ENCODE measurements at places on chromosomes 2 and 18. TPM values are rescaled to one million over a fixed set of nuclear protein-coding genes. Genes with fewer than 3 reads are reported as not detected.

ZC3H6 gene
- 29.9 TPM for total RNA-seq

SCYGR6 gene
- not detected for total RNA-seq

PEX13 gene
- total RNA-seq = 12.6 TPM

SCYGR4 gene
- total RNA-seq = not detected

SOCS6 gene
- total RNA-seq = 2.1 TPM

NOSTRIN gene
- total RNA-seq = 0.38 TPM

ERMN gene
- total RNA-seq = 2.2 TPM

RIT2 gene
- total RNA-seq = not detected

DNA sequence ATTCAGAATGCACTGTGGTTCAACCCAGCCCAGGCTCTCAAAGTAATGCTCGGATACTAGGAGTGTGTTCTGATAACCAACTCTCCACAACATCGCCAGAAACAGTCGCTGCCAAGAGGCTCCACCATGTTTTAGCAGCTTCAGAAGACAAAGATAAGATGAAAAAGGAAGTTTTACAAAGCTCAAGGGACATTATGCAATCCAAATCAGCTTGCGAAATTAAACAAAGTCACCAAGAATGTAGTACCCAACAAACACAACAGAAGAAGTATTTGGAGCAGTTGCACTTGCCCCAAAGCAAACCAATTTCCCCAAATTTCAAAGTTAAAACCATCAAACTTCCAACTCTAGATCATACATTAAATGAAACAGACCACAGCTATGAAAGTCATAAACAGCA, 360.9 kb downstream of the XIRP2 start:
- no peak for DNase-seq
- no peaks in the 10 kb centered on the region for H3K27me3 ChIP-seq
- no peak overlapping the region for H3K27ac ChIP-seq

DNA sequence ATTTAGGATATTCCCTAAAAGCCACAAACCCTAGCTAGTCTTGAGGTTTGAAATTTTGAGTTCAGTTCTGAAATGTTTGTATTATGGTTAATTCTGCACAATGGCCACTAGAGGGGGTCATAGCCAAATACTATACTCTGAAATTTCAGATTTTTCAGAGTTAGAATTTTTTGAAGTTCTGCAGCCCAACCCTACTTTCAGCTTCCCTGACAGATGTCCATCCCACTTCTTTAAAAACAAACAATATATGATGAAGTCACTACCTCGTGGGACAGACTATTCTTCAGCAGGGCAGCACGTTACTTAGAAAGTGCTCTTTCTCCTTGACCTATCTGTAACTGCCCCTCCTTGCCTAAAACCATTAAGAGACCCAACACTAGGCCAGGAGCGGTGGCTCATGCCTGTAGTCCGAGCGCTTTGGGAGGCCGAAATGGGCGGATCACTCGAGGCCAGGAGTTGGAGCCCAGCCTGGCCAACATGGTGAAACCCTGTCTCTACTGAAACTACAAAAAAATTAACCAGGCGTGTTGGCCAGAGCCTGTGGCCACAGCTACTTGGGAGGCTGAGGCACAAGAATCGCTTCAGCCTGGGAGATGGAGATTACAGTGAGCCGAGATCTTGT, 48.2 kb upstream of the PAPOLG start:
- no peaks in the 10 kb centered on the region for H3K4me1 ChIP-seq
- DNase-seq = no peak
- no peaks in the 10 kb centered on the region for H3K36me3 ChIP-seq

GRCh38 chr2:71469403-71470398, 16.3 kb downstream of the DYSF start:
- no peak for DNase-seq
- H3K36me3 ChIP-seq = no peaks in the 10 kb centered on the region
- peaks cover 42% of the 10 kb centered on the region for H3K27me3 ChIP-seq
- no peak overlapping the region for H3K4me3 ChIP-seq

DNA sequence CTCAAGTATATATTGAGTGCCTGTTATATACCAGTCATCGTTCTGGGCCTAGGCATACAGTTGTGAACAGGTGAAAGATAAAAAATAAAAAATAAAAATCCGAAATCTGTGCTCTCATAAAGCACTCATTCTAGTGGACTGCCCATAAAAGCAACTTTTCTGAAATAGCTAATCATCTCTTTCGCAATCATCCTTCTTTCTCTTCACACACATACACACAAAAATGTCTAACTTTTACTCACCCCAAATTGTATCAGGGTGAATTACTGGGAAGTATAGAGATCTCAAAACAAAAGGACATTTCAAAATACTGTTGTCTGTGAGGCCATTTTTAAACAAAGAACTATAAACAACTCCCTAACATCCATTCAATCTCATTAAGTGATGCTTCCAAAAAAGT, 29.6 kb upstream of the ORC2 start:
- no peak overlapping the region for H3K27ac ChIP-seq
- no peak overlapping the region for H3K4me3 ChIP-seq
- peaks cover 53% of the 10 kb centered on the region for H3K36me3 ChIP-seq

GRCh38 chr2:162072181-162072702, 1.8 kb downstream of the DPP4 start:
- no peak for DNase-seq
- H3K27ac ChIP-seq = no peak overlapping the region
- no peaks in the 10 kb centered on the region for H3K36me3 ChIP-seq
- H3K4me3 ChIP-seq = peak overlapping the region; percentile 11
- peaks cover 24% of the 10 kb centered on the region for H3K4me1 ChIP-seq

DNA sequence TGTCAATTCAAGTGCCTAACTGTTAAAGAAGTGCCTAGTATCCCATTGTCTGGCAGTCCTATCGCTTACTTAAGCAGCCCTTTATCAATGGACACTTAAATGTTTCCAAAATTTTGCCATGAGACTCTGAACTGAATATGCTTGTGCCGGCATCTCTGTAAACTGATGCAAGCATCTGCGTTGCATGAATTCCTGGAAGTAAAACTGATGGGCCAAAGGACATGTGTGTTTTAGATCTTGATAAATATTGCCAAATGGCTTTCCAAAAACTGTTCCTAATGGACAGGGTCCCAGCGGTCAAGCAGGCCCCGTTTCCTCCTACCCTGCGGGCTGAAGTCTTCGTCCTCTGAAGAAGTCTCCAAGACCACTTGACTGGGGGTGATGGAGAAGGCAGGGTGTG, 121.3 kb upstream of the ZNF516 start:
- no peak overlapping the region for H3K27ac ChIP-seq
- no peak overlapping the region for H3K4me3 ChIP-seq
- peaks cover 33% of the 10 kb centered on the region for H3K27me3 ChIP-seq
- no peak for DNase-seq
- H3K36me3 ChIP-seq = no peaks in the 10 kb centered on the region

- peaks cover 37% of the 10 kb centered on the region for H3K4me1 ChIP-seq
- H3K27ac ChIP-seq = no peak overlapping the region
- H3K27me3 ChIP-seq = no peaks in the 10 kb centered on the region
Observed at GRCh38 chr2:219282943-219283581, 3.9 kb downstream of the DNAJB2 start.

DNA sequence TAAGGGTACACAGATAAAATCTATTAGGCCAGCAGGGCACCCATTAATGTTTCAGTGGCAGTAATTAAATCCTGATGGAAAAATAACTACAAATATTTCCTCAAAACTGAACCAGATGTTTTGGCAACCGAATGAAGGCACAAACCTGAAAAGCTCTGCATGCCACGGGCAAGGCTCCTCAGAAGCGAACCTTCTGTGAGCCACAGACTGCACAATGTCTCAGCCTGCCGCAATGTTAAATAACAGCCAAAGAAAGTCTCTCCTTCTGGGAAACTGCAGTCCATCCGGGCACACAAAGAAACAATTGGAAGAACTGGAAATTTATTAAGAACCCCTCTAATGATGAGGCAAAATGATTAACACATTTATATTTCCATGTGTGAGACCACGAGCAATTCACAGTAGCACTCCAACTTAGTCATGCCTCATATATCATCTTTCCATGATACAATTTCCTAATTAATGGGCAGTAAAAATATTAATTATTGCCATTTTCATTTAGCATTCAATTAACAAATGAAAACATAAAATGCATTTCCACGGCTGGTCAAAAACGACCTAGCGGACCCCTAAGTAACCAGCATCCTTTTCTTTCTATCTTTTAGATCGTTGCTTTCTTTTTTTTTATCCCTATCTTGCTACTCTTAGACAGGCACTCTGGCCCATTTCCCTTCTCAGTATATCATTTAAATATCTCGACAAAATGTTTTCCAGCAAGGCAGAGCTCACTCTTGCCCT, 237.5 kb downstream of the EPHA4 start:
- no peaks in the 10 kb centered on the region for H3K27me3 ChIP-seq
- DNase-seq = no peak
- no peaks in the 10 kb centered on the region for H3K4me1 ChIP-seq
- no peak overlapping the region for H3K27ac ChIP-seq
- no peak overlapping the region for H3K4me3 ChIP-seq

DNA sequence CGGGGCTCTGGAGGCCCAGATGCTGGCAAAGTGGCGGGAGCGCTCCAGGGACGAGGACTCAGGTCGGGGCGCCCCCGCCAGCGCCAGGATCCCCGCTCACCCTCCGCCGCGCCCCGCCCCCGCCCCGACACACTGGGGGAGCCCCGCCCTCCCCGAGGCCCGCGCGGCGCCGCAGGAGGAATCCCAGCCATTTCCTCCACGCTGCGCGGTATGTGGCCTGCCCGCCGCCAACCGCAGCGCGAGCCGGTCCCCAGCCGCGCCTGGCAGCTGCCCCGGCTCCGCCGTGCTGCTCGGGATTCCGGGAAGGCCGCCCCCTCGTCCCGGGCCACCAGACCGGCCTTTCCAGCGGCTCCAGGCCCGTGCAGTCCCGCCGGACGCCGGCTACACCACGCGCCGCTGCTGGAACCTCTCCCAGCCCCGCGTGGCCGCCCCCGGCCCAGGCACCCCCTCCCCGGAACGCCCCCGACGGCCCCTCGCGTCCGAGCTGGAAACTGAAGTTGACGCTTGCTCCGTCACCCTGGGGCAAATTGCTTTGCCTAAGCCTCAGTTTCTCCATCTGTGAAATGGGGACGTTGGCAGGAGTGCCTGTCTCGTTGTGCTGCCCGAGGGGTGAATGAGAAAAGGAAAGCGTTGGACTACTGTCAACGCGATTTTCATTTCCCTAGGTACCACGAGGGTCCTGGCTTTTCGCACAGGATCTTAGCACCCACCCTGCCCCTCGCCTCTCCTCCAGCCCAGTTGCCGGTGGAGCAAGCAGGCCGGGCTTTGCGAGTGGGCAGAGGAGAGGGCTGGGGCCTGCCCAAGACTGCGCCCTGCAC, 53.6 kb downstream of the PKDCC start:
- peak overlapping the region; percentile 99 for H3K27ac ChIP-seq
- H3K36me3 ChIP-seq = no peaks in the 10 kb centered on the region
- H3K4me1 ChIP-seq = peaks cover 59% of the 10 kb centered on the region
- peak; percentile 63 for DNase-seq
- H3K27me3 ChIP-seq = no peaks in the 10 kb centered on the region

- DNase-seq = no peak
- H3K27ac ChIP-seq = no peak overlapping the region
- no peaks in the 10 kb centered on the region for H3K27me3 ChIP-seq
- no peaks in the 10 kb centered on the region for H3K4me1 ChIP-seq
- no peak overlapping the region for H3K4me3 ChIP-seq
Observed at GRCh38 chr2:69734854-69735544, 6.9 kb upstream of the ANXA4 start.

Measured in T-cell (primary cell).